Endodermal cell (in vitro differentiated cells): ENCODE measurements at places on chromosomes 5 and 9. TPM values are rescaled to one million over a fixed set of nuclear protein-coding genes. Genes with fewer than 3 reads are reported as not detected.

DNA sequence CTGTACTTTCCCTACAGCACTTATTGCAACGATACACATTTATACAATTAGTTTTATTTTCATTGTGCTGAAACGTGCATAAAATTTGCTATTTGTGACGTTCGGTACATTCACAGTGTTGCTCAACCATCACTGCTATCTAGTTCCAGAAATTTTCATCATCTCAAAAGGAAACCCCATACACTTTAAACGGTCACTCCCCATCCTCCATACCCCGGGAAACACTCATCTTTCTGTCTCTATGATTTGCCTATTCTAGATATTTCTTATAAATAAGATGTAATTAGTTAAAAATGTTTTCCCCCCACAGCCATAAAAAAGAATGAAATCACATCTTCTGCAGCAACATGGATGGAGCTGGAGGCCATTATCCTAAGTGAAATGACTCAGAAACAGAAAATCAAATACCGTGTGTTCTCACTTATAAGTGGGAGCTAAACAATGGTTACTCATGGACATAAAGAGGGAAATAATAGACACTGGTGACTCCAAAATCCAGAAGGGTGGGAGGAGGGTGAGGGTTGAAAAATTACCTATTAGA is 40.2 kb upstream of the TEX48 start:
- no peak for DNase-seq
- H3K27ac ChIP-seq, result no peak overlapping the region
- no peak overlapping the region for H3K4me3 ChIP-seq
- peaks cover 3% of the 10 kb centered on the region for H3K4me1 ChIP-seq
- no peaks in the 10 kb centered on the region for H3K36me3 ChIP-seq
- H3K27me3 ChIP-seq, result no peaks in the 10 kb centered on the region

- no peaks in the 10 kb centered on the region for H3K36me3 ChIP-seq
- H3K27ac ChIP-seq, result no peak overlapping the region
- no peak overlapping the region for H3K4me3 ChIP-seq
- no peak for DNase-seq
- no peaks in the 10 kb centered on the region for H3K4me1 ChIP-seq
Measured at GRCh38 chr5:6827526-6828219, 114.4 kb downstream of the TENT4A start.

DNA sequence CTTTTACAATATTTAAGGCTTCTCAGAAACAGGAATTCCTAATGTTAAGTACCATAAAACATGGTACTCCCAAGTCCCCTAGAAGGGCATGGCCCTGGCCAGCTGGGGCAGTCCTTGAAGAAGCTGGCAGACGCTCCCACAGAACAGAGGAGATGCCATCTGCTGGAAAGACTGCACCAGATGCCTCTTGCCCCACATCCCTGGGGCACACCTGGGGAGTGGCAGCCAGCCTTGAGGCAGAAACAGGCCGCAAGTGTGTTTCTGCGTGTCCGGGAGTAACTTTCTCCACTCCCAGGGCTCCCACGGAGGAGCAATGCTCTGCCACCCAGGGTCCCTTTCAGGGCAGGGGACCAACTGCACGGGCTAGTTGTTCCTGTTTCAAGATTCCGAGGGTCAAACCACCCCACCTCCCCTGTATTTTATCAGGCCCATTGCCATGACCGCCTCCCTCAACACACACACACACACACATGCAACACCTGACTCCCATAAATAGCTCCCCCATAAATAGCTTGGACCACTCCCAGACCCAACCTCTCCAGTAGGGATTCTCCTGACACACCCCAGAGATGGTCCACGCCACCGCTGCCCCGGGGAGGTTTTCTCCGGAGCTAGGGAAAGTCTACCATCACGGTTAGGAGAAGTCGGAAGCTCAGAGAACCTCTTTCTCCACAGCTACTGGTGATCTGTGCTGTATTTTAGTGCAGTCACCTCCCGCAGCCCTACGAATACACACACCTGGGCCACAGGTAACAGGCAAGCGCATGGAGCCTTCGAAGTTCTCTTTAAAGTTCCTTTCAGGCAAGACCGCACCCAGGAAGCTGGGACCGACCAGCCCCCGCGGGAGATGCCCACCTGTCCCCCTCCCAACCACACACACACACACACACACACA is 1.5 kb downstream of the SPOCK1 start:
- no peak overlapping the region for H3K27ac ChIP-seq
- DNase-seq, result no peak
- H3K27me3 ChIP-seq, result peaks cover 54% of the 10 kb centered on the region
- H3K36me3 ChIP-seq, result no peaks in the 10 kb centered on the region

GRCh38 chr9:123927625-123928532 is 2.0 kb downstream of the DENND1A start:
- H3K27me3 ChIP-seq, result no peaks in the 10 kb centered on the region
- H3K36me3 ChIP-seq, result no peaks in the 10 kb centered on the region
- H3K4me1 ChIP-seq, result peaks cover 5% of the 10 kb centered on the region
- no peak for DNase-seq

DNA sequence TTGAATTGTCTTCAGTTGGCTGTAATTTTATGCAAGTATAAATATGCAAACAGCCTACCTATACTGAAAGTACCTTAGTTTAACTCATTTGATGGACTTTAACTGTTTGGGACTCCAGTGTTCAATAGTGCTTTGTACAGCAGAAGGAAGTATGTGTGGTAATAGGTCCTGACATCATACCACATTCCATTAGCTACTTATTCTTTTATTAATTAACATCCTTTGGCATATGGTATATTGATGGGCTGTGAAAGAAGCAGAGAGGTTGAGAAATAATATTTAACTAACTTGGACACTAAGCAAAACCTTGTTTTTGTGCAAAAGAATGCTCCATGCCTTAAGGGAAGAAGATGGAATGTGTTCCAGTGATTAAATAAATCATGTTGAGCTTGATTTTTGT is 97.6 kb upstream of the SEMA6A start:
- H3K27me3 ChIP-seq, result no peaks in the 10 kb centered on the region
- H3K4me1 ChIP-seq, result peaks cover 6% of the 10 kb centered on the region
- no peak overlapping the region for H3K4me3 ChIP-seq
- H3K27ac ChIP-seq, result no peak overlapping the region
- H3K36me3 ChIP-seq, result no peaks in the 10 kb centered on the region

DNA sequence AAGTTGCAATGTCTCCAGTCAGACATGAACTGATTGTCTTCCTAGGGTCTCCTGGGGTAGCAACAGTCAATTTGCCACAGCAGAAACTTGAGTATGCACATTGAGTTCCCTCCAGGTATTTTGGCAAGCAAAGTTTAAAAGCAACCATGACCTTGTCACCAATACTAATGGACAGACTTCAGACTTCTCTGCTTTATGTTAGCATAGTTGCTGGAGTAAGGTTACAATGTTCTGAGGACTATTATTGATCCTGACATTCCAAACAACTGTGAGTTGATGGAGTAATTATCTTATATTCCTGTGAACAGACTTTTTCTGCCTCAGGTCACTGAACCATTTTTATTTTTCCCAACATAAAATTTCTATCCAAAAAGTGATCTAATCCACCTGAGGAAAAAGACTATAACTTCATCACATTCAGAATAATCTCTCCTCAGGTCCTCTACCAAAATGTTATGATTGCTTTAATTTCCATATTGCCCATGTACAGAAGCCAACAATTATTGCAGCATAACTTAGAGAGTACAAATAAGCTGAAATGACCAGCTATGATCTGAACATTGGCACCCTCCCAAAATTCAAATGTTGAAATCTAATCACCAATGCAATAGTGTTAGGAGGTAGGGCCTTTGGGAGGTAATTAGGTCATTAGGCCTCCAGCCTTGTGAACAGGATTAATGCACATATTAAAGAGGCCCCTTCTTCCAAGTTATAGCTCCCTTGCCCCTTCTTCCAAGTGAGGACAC is 228.3 kb downstream of the PDE4D start:
- H3K4me1 ChIP-seq, result peaks cover 13% of the 10 kb centered on the region
- H3K36me3 ChIP-seq, result no peaks in the 10 kb centered on the region

DNA sequence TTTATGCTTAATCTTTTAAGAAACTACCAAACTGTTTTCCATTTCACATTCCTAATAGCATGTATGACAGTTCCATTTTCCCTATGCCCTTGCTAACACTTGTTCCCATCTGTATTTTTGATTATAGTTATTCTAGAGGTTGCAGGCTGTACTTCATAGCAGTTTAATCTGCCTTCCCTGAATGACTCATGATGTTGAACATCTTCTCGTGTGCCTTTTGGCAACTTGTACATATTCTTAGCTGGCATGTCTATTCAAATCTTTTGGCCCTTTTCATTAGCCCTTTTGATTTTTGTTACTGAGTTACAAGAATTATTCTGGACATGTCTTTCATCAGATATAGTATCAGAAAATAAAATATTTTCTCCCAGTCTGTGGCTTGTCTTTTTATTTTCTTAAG is 320.3 kb downstream of the DIRAS2 start:
- no peak overlapping the region for H3K27ac ChIP-seq
- no peaks in the 10 kb centered on the region for H3K36me3 ChIP-seq
- no peak overlapping the region for H3K4me3 ChIP-seq
- H3K27me3 ChIP-seq, result no peaks in the 10 kb centered on the region
- no peak for DNase-seq

GRCh38 chr9:110156416-110156815 is 51.5 kb downstream of the C9orf152 start:
- H3K27me3 ChIP-seq, result no peaks in the 10 kb centered on the region
- H3K4me3 ChIP-seq, result no peak overlapping the region
- H3K36me3 ChIP-seq, result peaks cover 5% of the 10 kb centered on the region

- no peak overlapping the region for H3K27ac ChIP-seq
- no peaks in the 10 kb centered on the region for H3K36me3 ChIP-seq
- peaks cover 21% of the 10 kb centered on the region for H3K27me3 ChIP-seq
- H3K4me3 ChIP-seq, result no peak overlapping the region
- peaks cover 7% of the 10 kb centered on the region for H3K4me1 ChIP-seq
Measured at GRCh38 chr9:68629042-68629441, 76.0 kb upstream of the PIP5K1B start.

DNA sequence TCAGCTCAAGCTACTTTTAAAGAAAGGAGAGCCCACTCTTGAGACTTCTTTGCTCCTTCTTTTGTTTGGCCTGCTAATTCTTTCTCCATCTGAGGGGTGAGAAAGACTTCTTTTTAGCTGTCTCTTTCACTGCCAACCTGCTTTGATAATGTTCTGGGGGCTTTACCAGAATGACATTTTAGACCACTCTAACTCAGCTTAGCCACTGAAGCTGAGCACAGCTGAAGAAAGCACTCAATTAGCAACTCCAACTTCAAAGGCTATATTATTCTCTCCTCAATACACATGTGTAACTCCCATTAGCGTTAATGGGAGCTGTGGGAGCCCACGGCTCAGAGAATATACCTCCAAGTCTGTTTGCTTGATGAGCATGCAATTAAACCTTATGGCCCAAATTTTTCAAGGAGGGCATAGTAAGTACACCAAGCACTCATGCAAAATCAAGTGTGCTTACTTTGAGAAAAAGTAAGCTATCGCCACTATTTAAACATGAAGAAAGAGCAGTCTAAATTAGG is 815.4 kb upstream of the DMAC1 start:
- H3K4me3 ChIP-seq, result no peak overlapping the region
- peaks cover 4% of the 10 kb centered on the region for H3K4me1 ChIP-seq
- H3K27ac ChIP-seq, result no peak overlapping the region
- H3K36me3 ChIP-seq, result no peaks in the 10 kb centered on the region
- no peaks in the 10 kb centered on the region for H3K27me3 ChIP-seq

The ADAMTS16 gene
- total RNA-seq, result 0.77 to 2.2 TPM (median 1.5 TPM) in 3 replicates

The FOXD4L6 gene
- total RNA-seq, result not detected in 2 replicates

GRCh38 chr9:3336951-3337350 is 188.8 kb downstream of the RFX3 start:
- H3K4me1 ChIP-seq, result no peaks in the 10 kb centered on the region
- no peaks in the 10 kb centered on the region for H3K36me3 ChIP-seq
- H3K27ac ChIP-seq, result no peak overlapping the region
- H3K4me3 ChIP-seq, result no peak overlapping the region
- DNase-seq, result no peak

The TAL2 gene
- total RNA-seq, result 4.1 and 5.0 TPM in 2 replicates

DNA sequence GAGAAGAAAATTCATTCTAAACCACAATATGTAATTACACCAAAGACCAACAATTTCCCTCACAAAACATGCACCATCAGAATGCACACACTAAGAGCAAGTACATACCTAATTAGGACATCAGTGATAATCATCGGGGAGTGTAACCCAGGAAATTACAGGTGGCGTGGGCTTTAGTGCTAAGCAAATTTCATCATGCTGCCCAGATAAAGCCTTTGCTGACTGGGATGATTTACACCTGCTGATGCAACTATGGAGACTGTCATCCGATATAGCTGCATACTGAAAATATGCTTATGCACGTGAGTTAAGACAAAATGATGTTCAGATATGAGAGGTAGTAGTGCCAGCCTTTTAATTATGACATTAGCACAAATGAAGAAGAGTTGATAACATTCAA is 123.2 kb downstream of the DCP2 start:
- H3K27me3 ChIP-seq, result no peaks in the 10 kb centered on the region
- H3K36me3 ChIP-seq, result peaks cover 94% of the 10 kb centered on the region
- no peak overlapping the region for H3K27ac ChIP-seq
- no peak for DNase-seq
- H3K4me3 ChIP-seq, result no peak overlapping the region

The CCL27 gene
- not detected in 2 replicates for total RNA-seq

DNA sequence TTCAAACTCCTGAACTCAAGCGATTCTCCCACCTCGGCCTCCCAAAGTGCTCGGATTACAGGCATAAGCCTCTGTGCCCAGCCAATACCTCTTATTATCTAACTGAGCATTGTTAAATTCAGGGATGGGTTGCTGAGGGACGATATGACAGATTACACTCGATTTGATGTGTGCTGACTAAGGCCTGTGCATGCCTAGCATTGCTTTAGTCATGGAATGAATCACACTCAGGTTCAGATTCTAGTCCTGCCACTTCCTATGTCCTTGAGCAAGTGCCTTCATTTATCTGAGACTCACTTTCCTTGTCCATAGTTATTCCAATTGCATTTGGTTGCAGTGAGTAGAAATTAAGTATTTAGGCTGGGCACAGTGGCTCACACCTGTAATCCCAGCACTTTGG is 19.5 kb downstream of the THBS4 start:
- H3K4me3 ChIP-seq, result no peak overlapping the region
- no peak for DNase-seq
- no peaks in the 10 kb centered on the region for H3K4me1 ChIP-seq
- no peak overlapping the region for H3K27ac ChIP-seq
- no peaks in the 10 kb centered on the region for H3K36me3 ChIP-seq
- H3K27me3 ChIP-seq, result no peaks in the 10 kb centered on the region

The NUDT12 gene
- total RNA-seq, result 14.0 and 15.3 TPM in 2 replicates

- H3K27ac ChIP-seq, result no peak overlapping the region
- H3K4me3 ChIP-seq, result no peak overlapping the region
- H3K36me3 ChIP-seq, result no peaks in the 10 kb centered on the region
- H3K4me1 ChIP-seq, result no peaks in the 10 kb centered on the region
- no peak for DNase-seq
Measured at GRCh38 chr5:93192087-93192486, 388.9 kb downstream of the NR2F1-AS1 start.

The PCDHGA9 gene
- 0.75 to 0.95 TPM (median 0.89 TPM) in 3 replicates for total RNA-seq

DNA sequence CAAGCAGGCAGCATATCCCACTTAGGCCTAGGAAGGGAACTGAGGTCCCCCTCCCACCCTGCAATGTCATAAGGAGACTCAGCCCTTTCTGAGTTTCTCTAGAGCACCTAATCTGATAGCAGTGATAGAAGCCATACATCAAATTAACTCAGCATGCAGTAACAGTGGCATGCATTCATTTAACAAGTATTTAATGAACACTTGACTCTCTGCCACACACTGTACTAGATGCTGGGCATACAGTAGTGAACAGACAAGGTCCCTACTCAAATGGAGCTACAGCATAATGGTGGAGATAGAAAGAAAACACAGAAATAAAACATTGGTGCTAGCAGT is 58.6 kb downstream of the SLC22A5 start:
- DNase-seq, result no peak
- H3K27me3 ChIP-seq, result no peaks in the 10 kb centered on the region
- no peaks in the 10 kb centered on the region for H3K36me3 ChIP-seq
- H3K4me1 ChIP-seq, result peaks cover 11% of the 10 kb centered on the region
